ENCODE measurements at places on chromosomes 7 and 10. TPM values are rescaled to one million over a fixed set of nuclear protein-coding genes. Genes with fewer than 3 reads are reported as not detected.

GRCh38 chr10:63651864-63652263, 130.7 kb downstream of the REEP3 start:
- DNase-seq = no peak
- no peaks in the 10 kb centered on the region for H3K36me3 ChIP-seq
- no peaks in the 10 kb centered on the region for H3K27me3 ChIP-seq
- H3K4me3 ChIP-seq = no peak overlapping the region
- H3K4me1 ChIP-seq = no peaks in the 10 kb centered on the region

- peak overlapping the region; percentile 81 for H3K4me3 ChIP-seq
- H3K4me1 ChIP-seq = peaks cover 36% of the 10 kb centered on the region
- H3K27ac ChIP-seq = peak overlapping the region; percentile 95
- no peak for DNase-seq
Measured at GRCh38 chr7:74092321-74092963, 8.8 kb downstream of the LIMK1 start.

DNA sequence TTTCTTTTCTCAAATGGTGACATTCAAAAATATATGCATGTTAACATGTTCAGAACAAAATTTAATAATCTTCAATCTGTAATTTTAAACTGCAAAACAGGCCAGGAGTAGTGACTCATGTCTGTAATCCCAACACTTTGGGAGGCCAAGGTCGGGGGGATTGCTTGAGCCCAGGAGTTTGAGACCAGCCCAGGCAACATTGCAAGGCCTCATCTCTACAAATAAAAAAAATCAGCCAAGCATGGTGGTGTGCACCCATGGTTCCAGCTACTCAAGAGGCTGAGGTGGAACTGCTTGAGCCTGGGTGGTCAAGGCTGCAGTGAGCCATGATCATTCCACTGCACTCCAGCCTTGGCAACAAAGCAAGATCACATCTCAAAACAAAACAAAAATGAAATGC, 394.3 kb downstream of the PARD3 start:
- DNase-seq = no peak
- no peaks in the 10 kb centered on the region for H3K4me1 ChIP-seq

DNA sequence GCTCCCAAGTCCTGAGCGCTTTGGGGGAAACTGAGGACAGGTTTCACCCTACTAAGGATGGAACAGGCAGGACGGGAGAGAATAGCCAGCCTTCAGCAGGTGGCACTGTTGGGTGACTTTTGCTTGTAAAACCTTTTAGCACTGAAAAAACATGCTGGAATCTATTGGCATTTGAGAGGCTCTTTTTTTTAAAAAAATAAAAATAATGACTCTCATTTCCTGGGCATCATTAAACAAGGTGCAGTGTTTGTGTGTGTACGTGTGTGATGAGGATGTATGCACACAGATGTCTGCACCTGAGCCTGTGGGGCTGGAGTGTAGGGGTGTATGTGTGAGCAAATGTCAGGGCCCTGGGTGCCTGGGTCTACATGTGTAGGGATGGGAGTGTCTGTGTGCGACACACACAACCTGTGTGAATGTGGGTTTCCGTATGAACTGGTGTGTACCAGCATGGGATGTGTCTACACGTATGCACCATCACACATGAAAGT, 177.9 kb downstream of the RPS24 start:
- peaks cover 3% of the 10 kb centered on the region for H3K4me1 ChIP-seq
- no peak for DNase-seq
- H3K27ac ChIP-seq = no peak overlapping the region

- H3K4me1 ChIP-seq = no peaks in the 10 kb centered on the region
- H3K27ac ChIP-seq = no peak overlapping the region
- no peak for DNase-seq
- no peak overlapping the region for H3K4me3 ChIP-seq
- no peaks in the 10 kb centered on the region for H3K36me3 ChIP-seq
- H3K27me3 ChIP-seq = no peaks in the 10 kb centered on the region
Measured at GRCh38 chr7:111796671-111797070, 234.4 kb upstream of the IMMP2L start.

KCP gene
- 0.20 TPM for total RNA-seq

VWA2 gene
- total RNA-seq = not detected

ZCWPW1 gene
- total RNA-seq = 2.6 TPM

DNA sequence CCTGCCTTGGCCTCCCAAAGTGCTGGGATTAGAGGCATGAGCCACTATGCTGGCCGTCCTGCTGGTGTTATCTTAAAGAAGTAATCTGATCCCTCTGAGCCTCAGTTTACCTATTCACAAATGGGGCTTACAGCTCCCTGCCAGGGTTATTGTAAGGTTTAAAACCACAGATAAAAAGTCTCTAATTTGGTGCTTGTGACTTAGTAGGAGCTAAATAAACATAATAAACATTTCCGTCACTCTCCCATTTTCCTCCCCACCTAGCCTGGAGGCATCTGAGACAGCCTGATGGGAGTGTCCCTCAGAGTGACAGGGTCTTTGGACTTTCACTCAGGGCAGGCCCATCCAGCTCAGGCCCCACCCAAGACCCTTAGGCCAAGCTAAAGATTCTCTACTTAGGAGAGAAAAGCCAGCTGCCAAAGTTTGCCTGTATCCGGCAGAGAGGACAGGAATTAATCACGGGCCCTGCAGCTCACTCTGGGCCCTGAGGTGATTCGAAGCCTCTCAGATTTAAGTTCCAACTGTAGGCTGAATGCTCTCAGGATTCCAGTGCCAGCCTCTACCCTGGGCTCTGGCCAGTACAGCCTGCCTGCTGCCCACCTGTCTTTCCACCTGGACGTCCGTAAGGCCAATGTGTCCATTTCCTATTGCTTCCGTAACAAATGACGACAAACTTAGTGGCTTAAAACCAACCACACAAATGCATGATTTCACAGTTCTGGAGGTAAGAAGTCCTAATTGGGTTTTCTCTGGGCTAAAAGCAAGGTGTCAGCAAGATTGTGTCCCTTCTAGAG, 21.8 kb upstream of the DUSP5 start:
- H3K27ac ChIP-seq = no peak overlapping the region
- peaks cover 5% of the 10 kb centered on the region for H3K4me1 ChIP-seq
- H3K36me3 ChIP-seq = peaks cover 1% of the 10 kb centered on the region
- no peak for DNase-seq
- no peak overlapping the region for H3K4me3 ChIP-seq

VWDE gene
- total RNA-seq = 3.4 TPM

VIPR2 gene
- total RNA-seq = not detected

DNA sequence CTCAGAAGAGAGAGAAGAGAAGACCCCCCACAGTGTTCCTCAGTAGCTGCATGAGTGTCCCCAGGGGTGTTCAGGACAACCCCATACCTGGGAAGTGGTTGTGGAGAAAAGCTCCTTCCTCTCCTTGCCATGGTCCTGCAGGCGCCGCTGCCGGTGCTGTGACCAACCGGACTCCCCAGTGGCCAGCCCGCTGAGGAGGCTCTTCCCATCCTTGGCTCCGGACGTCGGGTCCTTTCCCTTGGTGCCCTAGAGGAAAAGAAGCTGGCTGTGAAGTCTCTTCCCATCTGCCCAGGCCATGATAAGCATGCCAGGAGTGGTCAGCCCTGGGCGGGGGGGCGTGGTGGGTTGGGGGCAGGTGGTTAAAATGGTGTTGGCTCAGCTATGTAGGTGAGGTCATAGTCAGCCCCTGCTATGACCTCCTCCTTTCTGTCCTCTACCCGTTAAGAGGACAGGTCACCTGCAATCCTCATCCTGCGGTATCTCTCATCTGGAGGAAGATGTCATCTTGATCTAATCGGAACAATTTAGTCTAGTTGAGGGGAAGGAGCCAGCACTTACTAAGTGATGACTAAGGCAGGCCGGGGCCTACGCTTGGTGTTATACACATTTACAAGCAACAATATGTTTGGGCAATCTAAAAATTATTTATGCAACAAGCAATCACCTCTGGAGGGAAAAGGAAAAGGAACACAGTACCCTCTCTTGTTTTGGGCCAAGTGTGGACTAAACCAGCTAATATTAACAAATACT, 13.2 kb downstream of the WDR91 start:
- peaks cover 9% of the 10 kb centered on the region for H3K36me3 ChIP-seq
- H3K4me1 ChIP-seq = no peaks in the 10 kb centered on the region
- H3K27ac ChIP-seq = no peak overlapping the region

- no peak for DNase-seq
- H3K4me1 ChIP-seq = no peaks in the 10 kb centered on the region
- no peak overlapping the region for H3K27ac ChIP-seq
- H3K4me3 ChIP-seq = no peak overlapping the region
Measured at GRCh38 chr7:125127304-125127703, 197.7 kb upstream of the POT1 start.

DNA sequence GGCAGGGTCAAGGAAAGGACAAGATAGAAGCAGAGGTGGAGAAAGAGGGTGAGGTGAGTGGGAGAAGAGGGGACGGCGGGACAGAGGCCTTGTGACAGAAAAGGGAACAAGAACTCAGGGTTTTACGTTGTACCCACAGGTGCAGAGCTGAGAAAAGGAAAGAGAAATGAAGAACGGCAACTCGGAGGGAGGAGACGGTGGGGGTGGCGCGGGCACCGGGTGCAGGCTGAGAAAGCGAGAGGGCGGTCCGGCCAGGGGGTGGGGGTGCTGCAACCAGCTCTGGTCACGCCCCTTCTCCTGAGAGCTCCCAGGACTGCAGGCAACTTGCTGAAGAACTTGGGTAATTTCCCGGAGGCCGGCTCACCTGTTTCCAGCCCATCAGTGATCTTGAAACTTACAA, 65.3 kb downstream of the CARD11 start:
- peak overlapping the region; percentile 68 for H3K4me3 ChIP-seq
- peaks cover 55% of the 10 kb centered on the region for H3K36me3 ChIP-seq
- H3K4me1 ChIP-seq = peaks cover 73% of the 10 kb centered on the region
- no peaks in the 10 kb centered on the region for H3K27me3 ChIP-seq
- DNase-seq = peak; percentile 88

GRCh38 chr10:15436696-15437095, 65.6 kb upstream of the FAM171A1 start:
- H3K27me3 ChIP-seq = peaks cover 32% of the 10 kb centered on the region
- H3K4me3 ChIP-seq = no peak overlapping the region
- DNase-seq = no peak

GRCh38 chr7:133434246-133434865, 181.5 kb downstream of the EXOC4 start:
- no peak for DNase-seq
- H3K4me3 ChIP-seq = no peak overlapping the region
- H3K27me3 ChIP-seq = no peaks in the 10 kb centered on the region
- H3K36me3 ChIP-seq = peaks cover 5% of the 10 kb centered on the region
- no peak overlapping the region for H3K27ac ChIP-seq

DNA sequence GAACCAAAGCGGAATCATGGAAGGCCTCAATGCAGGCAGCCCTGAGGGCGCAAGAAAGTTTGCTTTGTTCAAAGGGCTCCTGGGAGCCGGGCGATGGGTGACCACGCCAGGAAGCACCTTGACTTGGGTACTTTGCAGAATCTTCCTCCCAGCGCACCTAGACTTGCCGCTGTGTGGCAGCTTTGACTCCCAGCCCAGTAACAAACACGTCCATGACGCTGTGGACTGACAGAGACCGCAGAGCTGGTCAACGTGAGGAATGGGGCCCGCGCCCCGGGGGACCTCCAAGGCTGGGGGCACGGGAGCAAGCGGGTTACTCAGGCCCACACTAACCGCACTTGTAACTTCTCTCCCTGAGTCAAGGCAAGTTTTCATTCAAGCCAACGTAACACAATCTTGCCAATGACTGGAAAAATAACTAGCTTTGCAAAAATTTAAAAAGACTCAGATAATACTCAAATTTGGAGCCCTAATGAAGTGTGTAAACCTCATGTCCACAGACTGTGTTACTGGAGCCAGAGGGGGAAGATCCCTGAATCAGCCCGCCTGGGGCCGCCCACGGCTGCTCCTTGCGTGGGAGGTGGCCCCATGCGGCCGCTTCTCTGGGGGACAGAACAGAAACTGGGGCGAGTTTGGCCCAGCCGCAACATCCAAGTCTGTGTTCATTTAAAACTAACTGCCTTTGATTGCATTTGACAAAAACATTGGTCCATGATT, 130.8 kb downstream of the DNAJB6 start:
- DNase-seq = no peak
- H3K4me3 ChIP-seq = no peak overlapping the region
- no peak overlapping the region for H3K27ac ChIP-seq

- no peaks in the 10 kb centered on the region for H3K4me1 ChIP-seq
- no peak overlapping the region for H3K4me3 ChIP-seq
- DNase-seq = no peak
- no peaks in the 10 kb centered on the region for H3K27me3 ChIP-seq
Measured at GRCh38 chr10:59055045-59055444, 121.4 kb upstream of the PHYHIPL start.

UNCX gene
- total RNA-seq = not detected

GRCh38 chr7:35565927-35566326, 129.0 kb downstream of the HERPUD2 start:
- no peak overlapping the region for H3K4me3 ChIP-seq
- no peak for DNase-seq
- peaks cover 2% of the 10 kb centered on the region for H3K4me1 ChIP-seq
- H3K27me3 ChIP-seq = peaks cover 21% of the 10 kb centered on the region
- H3K36me3 ChIP-seq = no peaks in the 10 kb centered on the region

DNA sequence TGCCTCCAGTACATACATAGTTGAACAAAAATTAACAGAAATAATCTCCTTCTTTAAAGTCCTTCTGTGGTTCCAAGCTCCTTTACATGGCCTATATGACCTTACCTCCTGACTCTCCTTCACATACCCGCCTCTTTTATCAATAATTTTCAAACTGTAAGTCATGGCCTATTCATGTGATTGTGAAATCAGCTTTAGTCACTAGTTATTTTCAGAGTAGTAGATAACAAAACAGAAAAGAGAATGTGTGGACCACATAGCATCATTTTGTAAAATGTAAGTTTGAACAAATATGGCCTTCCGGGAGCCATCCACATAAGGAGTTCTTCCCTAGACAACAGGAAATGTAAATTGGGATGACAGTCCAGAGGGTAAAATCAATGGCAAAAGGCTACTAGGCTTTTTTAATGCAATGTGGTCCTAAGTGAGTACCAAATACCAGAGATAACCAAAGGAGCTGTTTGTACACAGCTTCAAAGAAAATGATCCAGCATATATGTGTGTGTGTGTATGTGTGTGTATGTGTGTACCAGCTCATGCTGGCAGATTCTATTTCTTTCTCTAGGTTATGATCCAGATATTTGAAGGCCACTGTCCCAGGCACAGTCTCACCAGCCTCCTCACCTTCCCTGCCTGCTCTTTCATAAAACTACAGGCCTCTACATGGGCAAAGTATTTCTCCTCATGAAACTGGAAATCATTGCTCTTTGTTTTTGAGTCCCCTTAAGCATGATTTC, 12.3 kb upstream of the FAM133B start:
- peaks cover 6% of the 10 kb centered on the region for H3K36me3 ChIP-seq
- H3K27me3 ChIP-seq = no peaks in the 10 kb centered on the region
- DNase-seq = no peak
- H3K27ac ChIP-seq = no peak overlapping the region

GRCh38 chr10:82969405-82969804, 1094.4 kb downstream of the NRG3 start:
- no peak overlapping the region for H3K4me3 ChIP-seq
- no peak overlapping the region for H3K27ac ChIP-seq
- no peaks in the 10 kb centered on the region for H3K4me1 ChIP-seq
- no peaks in the 10 kb centered on the region for H3K27me3 ChIP-seq
- no peak for DNase-seq
- H3K36me3 ChIP-seq = no peaks in the 10 kb centered on the region

- H3K4me1 ChIP-seq = peaks cover 86% of the 10 kb centered on the region
- peaks cover 49% of the 10 kb centered on the region for H3K36me3 ChIP-seq
- peak overlapping the region; percentile 60 for H3K4me3 ChIP-seq
Measured at GRCh38 chr7:38220452-38220851, 42.4 kb downstream of the STARD3NL start.

GRCh38 chr7:135697276-135698049, 30.5 kb downstream of the SLC13A4 start:
- H3K27me3 ChIP-seq = no peaks in the 10 kb centered on the region
- H3K4me3 ChIP-seq = no peak overlapping the region
- DNase-seq = no peak
- H3K27ac ChIP-seq = no peak overlapping the region
- H3K36me3 ChIP-seq = no peaks in the 10 kb centered on the region
- no peaks in the 10 kb centered on the region for H3K4me1 ChIP-seq

Measured in activated CD8-positive, alpha-beta memory T cell treated with anti-CD3 and anti-CD28 coated beads, Interleukin-2, amount 10 ng/mL, durations not matched to agents 7 days and 5 days (primary cell).